RPMI8226 (cell line): ENCODE measurements at places on chromosomes 4 and X.
A peak's percentile ranks its signal among the peaks of the same experiment; 100 is the strongest.

- DNase-seq = no peak
These were observed 55.6 kb upstream of the SPP1 start for GRCh38 chr4:87919941-87920340.

DNA sequence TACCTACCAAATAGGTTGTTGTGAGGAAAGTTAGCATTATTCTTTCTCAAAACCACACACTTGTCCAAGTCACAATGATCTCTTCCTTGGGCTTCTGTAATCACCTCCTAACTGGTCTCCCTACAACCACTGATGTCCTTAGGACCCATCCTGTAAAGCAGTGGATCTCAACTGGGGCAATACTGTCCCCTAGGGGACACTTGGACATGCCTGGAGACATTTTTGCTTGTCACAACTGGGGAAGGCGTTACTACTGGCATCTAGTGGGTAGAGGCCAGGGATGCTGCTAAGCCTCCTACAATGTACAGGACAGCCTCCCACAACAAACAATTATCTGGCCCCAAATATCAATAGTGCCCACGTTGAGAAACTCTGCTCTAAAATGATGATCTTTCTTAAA is 118.7 kb upstream of the AP1S2 start:
- peak; percentile 20 for DNase-seq

DNA sequence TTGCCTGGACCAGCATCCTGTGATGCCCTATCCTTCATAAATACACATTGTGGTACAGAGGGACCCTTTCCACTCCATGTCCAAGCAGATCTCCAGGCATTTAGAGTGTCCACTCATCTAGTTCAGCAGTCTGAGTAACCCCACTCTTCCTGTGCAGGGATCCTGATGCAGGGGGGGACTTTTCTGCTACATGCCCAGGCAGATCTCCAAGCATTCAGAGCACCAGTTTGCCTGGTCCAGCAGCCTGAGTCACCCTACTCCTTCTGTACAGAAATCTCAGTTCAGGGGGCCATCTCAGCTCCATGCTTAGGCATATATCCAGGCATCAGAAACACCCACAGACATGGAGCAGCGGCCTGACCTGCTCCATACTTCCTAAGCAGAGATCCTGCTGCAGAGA is 1089.8 kb downstream of the FAT4 start:
- no peak for DNase-seq

GRCh38 chr4:38050560-38051350 is 90.6 kb downstream of the PTTG2 start:
- DNase-seq = no peak

- peak; percentile 13 for DNase-seq
These were observed 43.4 kb downstream of the NKX6-1 start for GRCh38 chr4:84455697-84456096.

- no peak for DNase-seq
These were observed 226.0 kb downstream of the LDB2 start for GRCh38 chr4:16672421-16672820.

DNA sequence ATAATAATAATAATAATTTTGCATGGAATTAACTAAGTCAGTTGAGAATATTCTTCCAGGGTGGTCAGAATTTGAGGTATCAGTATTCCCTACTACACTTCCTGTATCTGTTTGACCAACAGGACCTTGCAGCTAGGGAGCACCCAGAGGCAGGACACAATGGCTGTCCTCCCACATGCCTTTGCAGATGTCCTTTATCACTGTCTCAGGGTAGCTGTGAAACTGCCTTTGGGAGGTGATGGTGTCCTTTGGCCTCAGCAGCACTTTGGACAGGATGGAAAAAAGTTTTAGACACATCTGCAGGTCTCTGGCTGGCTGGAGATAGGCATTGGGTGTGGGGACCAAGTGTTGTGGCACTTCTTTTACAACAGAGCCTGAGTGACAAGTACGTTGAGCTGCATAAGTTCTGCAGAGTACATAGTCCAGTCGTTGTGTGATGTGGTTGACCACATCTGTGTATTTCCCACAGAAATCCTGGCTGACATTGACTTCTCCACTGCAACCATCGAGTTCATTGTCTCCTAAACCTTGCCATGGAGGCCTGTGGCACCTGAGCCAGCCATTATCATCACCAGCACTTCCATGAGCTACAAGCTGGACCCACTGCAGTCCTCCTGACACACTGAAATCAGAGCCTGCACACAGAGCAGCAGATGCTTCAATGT is 19.1 kb upstream of the UBA6 start:
- DNase-seq = no peak

- no peak for DNase-seq
These were observed 85.7 kb downstream of the TEX13C start for GRCh38 chrX:125405339-125405738.

GRCh38 chrX:154827194-154828015 is 7.1 kb downstream of the SMIM9 start:
- DNase-seq = peak; percentile 61

DNA sequence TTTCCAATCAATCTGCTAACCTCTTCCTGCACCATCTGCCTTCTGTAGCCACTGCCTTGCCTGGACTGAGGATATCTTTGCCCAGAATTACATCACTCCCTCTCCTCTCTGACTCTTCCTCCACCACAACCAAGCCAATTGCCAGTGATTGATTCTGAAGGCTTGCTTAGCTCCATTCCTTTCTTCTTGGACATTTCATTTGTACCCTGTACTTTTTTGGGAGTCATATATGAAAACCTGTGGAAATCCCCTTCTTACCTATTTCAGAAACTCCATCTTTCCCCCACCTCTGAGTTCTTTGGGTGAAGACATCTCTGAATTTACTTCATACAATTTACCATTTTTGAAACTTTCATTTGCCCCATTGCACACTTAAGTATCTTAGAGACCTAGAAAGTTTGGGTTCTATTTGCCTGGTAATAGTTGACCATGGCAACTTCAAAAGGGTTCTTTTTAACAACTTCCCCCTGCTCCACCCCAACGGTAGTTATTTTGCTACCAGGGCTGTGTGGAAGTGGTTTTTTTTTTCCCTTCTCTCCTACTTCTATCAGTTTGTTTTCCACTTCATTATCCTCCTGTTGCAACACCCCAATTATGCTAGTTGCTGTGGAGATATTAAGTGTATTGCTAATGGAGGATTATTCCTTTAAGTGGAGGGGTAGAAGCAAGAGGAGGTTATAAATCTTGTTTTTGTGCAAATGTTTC is 14.3 kb downstream of the SGMS2 start:
- no peak for DNase-seq

DNA sequence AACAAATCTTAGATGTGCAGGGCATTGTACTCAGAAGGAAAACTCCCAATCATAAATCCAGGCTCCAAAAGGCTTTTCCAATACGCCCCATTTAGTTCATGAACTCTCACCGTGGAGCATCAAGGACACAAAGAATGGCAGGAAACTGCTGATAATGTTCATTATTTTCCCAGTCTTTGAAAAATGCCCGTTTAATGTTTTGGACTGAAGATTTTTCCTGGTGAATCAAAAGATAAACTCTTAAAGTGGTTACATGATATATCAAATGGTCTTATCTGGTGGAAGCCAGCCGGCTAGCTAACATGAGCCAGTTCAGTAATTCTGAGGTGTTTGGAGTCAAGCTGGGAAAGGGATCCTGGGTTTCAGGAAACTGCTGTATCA is 62.1 kb upstream of the AP1S2 start:
- DNase-seq = no peak

DNA sequence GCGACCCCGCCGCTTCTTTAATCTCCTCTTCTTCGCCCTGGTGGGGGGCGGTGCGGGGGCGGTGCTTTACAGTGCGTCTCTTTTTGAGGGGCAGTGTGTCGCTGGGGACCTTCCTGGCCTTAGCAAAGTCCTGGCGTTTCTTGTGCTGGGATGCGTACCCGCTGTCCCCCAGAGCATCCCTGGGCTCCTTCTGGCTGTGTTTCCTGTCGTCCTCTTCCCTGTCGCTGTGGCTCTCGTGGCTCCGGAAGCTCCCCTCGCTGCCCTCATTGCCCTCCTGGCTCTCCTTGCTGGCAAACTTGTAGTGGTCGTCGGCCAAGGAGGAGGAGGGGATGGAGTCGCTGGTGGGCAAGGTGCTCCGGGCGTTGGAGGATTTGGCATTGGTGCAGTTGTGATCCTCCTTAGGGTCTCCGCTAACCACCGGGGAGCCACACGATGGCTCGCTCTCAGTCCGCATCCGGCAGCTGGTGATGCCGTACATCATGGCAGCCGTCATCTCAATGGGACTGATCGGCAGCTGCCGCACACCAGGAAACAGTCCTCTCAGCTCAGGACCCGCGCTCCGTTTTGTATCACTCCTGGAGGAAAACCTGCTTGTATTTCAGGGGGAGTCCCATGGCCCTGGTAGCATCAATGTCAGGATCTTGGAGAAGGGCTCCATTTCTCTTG is 30.4 kb upstream of the TMSB15A start:
- no peak for DNase-seq

DNA sequence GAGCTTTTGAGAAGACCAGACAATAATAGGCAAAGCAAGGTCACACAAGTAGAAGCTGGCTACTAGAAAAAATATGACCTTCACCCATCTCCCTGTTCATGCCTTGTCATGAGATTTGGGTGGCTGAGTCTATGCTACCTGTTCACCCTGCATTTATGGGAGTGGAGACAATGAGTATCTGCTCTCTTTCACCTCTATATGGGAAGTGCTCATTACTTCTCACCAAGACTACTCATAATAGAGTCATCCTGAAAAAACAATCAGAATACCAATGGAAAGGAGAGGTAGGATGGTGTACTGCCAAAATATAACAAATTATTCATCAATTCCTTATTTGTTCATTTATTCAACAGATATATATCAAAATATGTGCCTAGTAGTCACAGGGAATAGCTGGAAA is 921.8 kb upstream of the INTU start:
- DNase-seq = no peak

DNA sequence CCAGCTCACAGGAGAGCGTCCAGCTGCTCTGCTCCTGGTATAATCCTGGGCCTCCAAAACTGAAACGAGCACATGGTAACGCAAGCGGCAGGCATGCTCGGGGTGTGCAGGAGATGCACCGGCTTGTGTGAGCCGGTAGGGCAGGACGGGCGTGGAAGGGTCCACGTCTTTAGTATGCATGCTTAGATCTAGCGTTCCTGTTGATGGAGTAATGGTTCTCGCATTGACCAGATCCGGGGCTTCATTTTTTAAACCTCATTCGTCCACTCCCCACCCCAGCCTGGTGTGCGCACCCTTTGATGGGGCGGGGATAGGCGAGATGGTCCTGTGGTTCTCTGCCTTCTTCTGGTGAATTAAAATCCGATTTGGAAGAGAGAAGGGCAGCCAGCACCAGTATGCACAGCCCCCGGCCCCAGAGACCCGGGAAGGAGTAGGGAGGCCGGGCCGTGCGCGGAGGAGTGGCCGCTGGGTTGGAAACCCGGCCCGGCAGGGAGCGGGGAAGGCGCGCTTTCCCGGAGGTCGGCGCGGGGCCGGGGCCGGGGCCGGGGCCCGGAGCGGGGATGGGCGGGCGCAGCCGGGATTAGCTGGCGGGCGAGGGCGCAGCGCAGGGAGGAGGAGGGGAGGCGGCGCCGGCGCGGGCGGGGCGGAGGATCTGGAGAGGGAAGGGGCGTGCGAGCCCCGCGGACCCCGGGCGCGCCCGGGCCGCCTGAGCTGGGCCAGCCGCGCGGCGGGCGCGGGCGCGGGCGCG is 39.9 kb downstream of the FAM149A start:
- peak; percentile 42 for DNase-seq

DNA sequence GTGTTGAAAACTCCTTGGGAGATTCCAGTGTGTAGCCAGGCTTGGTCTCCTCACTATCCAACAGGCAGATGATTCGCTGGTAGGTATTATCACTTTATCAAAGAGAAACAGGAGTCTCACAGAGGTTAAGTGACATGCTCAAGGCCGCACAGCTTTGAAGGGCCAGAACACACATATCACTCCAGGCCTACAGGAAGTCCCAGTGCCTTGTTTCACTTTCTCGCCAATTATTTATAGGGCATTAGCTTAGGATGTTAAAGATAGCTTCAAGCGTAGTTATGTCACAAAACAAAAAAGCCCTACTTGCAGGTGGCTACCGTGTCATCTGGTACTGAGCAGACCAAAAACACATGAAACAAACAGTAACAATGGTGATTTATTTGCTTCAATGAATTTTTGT is 13.2 kb downstream of the ATP8A1 start:
- no peak for DNase-seq

DNA sequence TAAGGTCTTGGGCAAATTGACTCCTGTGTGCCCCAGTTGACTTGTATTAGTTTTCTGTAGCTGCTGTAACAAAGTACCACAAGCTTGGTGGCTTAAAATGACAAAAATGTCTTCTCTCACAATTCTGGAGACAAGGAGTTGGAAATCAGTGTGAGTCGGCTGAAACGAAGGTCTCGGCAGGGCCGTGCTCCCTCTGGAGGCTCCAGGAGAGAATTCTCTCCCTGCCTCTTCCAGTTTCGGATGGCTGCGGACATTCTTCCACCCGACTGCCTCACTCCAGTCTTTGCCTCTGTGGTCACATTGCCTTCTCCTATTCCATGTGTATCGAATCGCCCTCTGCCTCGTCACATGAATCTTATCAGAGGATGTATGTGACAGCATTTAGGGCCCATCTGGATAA is 66.0 kb upstream of the PHOX2B start:
- no peak for DNase-seq

GRCh38 chr4:163744861-163745260 is 250.4 kb downstream of the TMA16 start:
- peak; percentile 10 for DNase-seq

DNA sequence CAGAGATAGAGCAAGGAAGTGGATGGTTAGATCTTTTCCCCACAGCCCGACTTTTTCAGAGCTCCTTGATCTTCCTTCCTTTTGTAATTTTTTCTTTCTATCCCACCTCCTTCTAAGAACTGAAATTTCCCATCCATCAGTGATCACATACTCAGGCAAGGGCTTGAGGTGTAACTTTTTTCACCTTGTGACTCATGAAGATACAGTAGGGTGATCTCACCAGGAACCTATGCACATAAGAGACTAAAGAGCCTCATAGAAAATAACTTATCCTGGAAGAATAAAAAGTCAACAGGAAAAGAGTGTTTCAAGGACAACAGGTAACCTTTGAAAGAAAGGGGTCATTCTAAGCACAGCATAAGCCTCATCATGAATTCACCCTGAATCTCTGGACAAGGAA is 131.2 kb upstream of the HCCS start:
- no peak for DNase-seq

- DNase-seq = no peak
These were observed 75.9 kb downstream of the SHISA3 start for GRCh38 chr4:42473071-42473684.

DNA sequence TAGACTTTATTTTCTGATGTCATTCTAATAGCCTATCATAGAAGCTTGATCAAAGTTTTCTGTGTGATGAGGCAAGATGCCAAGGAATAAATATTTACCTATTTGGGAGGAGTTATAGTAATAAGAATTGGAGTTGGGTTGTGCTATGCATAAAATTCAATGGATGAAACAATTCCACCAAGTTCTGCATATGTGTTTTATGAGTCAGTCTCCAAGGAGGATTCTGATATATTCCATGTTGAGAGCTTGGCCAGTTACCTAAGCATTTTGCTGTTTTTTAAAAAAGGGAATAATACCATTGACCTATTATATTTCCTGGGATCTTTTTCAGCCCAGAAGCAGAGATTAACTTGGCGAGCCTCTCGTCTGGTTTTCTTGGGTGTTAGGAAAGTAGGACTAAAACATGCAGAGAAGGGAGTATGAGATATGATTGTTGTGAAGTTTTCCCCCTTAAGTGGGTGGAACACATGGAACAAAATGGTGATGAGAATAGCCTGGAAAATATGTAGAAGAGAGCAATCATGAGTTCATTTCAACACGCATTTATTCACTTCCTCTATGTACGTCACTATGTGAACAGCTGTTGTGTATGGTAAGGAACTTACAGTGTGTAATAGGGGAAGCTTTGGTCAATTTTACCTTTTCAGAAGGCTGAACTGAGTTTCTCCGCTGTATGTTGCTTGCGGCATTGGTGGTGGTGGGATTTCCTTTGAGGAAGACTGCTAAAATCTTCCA is 39.2 kb downstream of the POLA1 start:
- DNase-seq = no peak
